ENCODE measurements at places on chromosomes 4 and X. TPM values are rescaled to one million over a fixed set of nuclear protein-coding genes. Genes with fewer than 3 reads are reported as not detected.

SPANXN3 gene
- not detected for total RNA-seq

MBNL3 gene
- 2.8 TPM for total RNA-seq

- no peak for DNase-seq
These were observed 34.6 kb downstream of the MED14 start for GRCh38 chrX:40700640-40701342.

GRCh38 chr4:128639541-128640270 lies 169.8 kb upstream of the JADE1 start:
- DNase-seq, result no peak

DNA sequence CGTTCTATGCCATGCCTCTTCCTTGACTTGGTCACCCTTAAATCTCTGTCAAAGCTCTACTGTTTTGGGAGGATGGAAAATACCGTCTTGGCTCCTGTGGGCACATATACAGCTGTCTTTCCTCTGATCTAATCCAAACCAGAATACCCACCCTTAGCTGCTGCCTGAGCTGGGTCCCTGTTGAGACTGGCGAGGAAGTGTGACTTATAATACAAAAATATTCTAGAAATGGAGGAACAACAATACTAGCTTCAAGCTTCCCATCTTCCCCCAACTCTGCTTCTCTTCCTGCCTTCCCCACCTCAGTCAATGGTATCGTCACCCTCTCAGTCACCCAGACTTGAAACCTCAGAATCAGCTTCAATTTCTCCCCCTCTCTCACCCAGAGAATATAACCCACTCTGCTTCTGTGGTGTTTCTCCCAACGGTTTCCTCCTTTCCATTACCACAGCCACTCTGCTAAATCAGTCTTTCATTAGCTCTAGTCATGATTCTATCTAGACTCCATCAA lies 599 bp upstream of the IL2RG start:
- DNase-seq, result no peak

DNA sequence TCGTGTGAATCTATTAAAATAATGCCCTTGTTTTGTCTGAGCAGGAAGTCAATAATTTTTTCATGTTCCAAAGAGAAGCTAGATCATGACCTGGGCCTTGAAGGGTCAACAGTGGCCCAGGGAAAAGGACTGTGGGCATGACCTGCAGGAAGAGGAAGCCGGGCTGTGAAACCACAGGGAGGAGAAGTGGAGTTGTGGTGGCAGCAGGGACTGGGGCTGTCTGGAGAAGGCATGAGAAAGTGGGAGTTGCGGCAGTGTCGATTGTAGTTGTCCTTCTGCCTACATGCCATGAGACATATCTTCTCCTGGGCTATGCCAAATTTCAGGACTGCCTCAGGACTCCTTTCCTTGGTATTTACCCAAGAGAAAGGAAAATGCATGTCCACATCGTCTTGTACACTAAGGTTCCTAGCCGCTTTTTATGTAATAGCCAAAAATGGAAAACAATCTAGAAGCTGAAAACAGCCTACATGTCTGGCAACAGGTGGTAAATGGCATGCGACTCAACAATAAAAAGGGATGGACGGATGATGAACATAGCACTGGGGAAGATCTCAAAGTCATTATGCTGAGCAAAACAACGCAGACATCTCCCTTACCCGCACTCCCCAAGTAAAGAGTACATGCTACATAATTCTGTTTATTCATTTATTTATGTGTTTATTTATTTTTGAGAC lies 13.6 kb upstream of the PTTG2 start:
- no peak for DNase-seq

- DNase-seq, result no peak
These were observed 84.0 kb downstream of the PRSS12 start for GRCh38 chr4:118268780-118269179.

DNA sequence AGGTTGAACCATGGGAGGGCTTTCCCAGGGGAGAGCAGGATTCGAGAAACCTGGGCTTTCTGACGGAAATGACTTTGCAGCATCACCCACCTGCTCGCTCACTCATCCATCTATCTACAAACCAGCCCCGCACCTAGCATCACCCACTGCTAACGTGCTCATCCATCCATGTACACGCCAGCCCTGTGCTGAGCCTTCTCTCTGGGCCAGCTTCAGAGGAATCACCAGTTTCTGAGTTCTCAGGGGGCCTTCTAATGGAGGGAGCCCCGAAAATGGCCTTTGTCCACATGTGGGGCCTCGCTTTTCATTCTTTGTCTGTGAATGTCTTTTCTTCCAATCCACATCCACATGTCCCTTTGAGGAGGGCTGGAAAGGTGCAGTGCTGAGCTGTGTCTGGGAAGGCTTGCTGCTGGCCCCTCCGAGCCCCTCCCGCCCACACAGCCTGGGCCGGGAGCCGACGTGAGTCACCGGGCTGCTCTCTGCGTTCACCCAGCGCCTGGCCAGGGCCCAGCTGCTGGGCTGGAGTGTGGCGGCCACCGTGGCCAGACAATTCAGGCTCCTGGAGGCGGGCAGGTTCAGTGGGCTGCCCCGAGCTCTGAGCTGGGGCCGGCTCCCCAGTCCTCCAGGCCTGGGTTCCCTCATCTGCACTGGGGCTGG lies 14.7 kb downstream of the SORCS2 start:
- peak; percentile 58 for DNase-seq

GRCh38 chr4:75995727-75996126 lies 5.0 kb upstream of the SDAD1 start:
- no peak for DNase-seq

Measured in gastrocnemius medialis (tissue), 4 donors.